ENCODE measurements at places on chromosomes 3 and 15. TPM values are rescaled to one million over a fixed set of nuclear protein-coding genes. Genes with fewer than 3 reads are reported as not detected.
A peak's percentile ranks its signal among the peaks of the same experiment; 100 is the strongest.

GRCh38 chr3:102125197-102125993 lies 276.1 kb downstream of the NFKBIZ start:
- DNase-seq, result no peak

GRCh38 chr3:194757647-194758061 lies 72.0 kb downstream of the FAM43A start:
- DNase-seq, result no peak

DNA sequence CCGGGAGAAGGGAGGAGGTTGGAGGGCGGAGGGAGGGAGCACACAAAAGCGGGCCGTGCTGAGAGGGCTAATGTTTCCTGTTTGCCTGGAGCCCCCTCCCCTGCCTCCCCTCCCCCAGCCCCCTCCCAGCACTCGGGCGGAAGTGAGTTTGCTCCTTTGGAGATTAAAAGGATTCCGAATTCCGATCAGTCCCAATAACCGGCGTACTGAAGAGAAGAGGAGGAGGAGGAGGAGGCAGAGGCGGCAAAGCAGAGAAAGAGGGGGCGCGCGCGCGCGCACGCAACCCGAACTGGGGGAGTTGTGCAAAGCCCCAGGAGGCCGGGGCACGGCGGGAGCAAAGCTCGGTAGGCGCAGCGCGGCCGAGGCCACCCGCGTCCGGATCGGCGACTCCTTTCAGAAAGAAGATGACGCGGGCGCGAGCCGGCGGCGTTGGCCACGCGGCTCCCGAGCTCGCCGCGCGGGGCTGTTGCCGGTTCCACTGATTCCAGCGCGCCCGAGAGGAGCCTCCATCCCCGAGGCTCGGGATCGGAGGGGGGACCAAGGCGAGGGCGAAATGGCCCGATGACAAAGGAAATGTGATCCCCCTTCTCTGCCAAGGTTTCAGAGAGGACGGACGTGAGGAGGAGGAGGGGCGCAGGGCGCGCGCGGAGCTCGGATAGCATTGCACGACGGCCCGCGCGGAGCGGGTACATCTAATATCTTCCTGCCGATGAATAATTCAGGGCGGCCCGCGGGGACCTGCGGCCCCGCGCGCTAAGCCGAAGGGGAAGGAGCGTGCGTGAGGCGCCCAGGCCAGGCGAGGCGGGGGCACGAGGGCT lies 1.1 kb upstream of the TRIM71 start:
- DNase-seq, result no peak

DNA sequence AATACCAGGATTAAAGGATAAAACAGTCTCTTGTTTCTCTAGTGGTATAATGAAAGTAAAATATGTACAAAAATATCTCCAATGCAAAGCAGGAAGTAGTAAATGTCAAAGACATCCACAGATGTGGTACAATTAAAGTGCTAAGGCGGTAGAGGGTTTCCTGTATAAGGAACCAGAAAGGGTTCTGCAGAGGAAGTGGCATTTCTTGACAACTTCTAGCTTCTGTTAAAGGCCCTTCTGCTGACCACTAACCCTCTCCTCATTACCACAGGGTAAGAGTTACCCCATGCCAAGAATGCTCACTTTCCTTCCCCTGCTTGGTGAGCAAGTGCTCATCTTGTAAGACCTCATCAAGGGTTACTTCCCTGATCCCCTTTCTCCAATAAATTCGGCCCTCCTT lies 883.6 kb upstream of the NR2F2 start:
- no peak for DNase-seq

- no peak for DNase-seq
These were observed 81.8 kb downstream of the USP13 start for GRCh38 chr3:179734497-179735281.

GRCh38 chr3:5055357-5056110 lies 66.6 kb upstream of the ARL8B start:
- DNase-seq, result no peak

GRCh38 chr3:45984331-45985312 lies 11.0 kb downstream of the FYCO1 start:
- DNase-seq, result no peak

GRCh38 chr3:157520485-157521150 lies 17.4 kb upstream of the VEPH1 start:
- no peak for DNase-seq

GRCh38 chr15:31458596-31459399 lies 132.2 kb downstream of the KLF13 start:
- no peak for DNase-seq

- no peak for DNase-seq
These were observed 105.5 kb downstream of the MME start for GRCh38 chr3:155185631-155186071.

DNA sequence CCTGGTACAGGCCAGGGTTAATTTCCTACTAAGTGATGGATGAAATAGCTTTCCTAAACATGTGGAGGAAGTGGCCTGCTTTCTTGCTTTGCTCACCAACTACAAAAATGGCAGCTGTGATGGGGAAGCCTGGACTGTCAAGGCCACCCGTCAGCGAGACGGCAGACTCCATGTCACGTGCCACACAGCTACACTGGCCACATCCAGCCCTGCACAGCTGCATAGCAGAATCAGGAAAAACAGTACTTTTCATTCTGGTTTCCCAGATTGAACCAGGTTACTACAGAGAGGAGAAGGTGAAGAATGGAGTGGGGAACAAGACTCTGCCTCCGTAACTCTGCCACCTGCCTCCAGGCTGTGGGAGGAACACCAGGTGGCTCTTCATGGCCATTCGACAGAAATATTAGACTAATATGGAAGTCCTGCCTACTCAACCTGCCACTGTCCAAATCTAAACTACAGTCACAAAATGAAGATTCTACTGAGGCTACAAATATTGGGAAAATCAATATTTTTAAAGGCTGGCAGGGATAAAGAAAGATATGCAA lies 174.3 kb downstream of the MAGI1 start:
- DNase-seq, result no peak

- DNase-seq, result no peak
These were observed 39.6 kb downstream of the NIPA2 start for GRCh38 chr15:22878103-22878502.

DNA sequence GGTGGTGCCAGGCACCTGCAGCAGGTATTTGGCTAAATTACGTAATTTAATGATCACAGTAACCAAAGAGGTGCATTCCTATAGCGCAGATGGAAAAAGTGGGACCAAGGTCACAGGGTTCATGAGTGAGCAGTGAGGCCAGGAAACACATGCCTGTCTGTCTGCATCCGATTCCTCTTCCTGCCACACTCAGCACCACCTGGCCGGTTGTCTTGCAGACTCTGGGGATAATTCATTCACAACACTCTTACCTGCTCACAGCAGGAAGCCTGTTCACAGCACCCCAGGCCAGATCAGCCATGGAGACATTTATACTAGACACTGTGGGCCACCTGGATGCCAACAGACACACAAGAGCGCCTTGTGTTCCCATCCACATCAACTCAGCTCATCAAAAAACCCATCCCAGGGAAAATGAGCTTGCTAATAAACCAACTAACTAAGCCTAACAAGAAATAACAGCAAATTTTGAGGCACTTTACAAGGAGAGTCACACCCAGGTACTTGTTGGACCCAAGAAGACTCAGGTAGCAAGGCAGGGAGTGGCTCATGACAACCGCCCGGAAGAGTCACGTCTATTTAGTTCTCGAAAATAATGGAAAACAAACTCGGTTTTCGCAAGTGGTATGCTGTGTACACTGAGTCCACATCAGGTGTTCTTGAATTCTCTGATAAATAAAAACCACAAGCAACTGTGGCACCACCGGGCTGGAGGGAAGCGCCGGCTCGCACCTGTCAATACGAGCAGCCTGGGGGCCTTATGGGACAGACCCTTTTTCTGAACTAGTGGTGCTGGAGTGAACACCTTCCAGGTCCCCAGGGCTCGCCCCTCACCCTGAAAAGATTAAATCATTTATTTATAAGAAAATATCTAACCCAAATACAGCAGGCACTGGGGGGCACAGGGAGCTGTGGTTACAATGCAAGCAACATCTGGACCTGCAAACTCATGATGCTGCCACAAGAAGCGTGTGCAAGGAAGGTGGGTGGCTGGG lies 40.5 kb downstream of the FAM174B start:
- DNase-seq, result no peak

- DNase-seq, result peak; percentile 48
These were observed 78.2 kb downstream of the CMSS1 start for GRCh38 chr3:99895703-99896441.

DNA sequence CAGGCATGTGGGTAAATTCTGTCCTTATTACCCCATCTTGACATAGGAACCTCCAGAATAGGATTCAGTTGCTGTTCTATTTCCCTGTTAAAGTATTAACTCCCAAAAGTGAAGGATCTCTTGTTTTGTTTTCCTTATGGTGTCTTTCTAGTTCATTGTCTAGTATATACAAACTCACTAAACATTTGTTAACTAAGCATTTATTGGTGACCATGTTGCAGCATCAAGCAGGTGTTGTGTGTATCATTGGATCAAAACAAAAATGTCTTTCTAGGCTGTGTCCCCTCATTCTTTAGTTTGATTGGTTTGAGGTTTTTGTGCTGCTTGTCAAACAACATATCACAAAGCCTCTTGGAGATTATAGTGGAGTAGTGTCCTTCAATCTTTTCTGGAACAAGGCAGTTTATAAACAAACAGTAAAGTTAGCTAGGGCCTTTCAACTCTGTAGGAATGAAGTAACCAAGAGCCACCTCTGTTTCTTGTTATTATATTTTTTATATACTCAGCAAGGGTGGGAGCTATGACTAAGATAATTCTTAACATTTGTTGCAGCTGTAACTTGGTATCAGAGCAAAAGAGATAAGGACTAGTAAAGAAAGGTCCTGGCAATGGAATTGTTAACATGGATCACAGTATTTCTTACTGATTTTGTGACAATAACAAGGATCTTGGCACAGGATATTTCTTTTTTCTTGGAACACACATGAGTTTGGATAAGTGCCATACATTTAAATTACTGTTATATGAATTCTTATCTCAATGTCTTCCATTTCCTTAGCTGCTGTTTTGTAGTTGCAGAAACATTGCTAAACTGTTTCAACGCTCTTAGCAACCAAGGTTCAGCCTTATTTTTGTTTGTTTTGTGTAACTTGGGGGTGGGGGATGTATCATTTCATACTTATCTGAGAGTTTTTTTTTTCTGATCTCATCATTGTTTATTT lies 49.3 kb downstream of the TMOD3 start:
- DNase-seq, result no peak

- no peak for DNase-seq
These were observed 134.4 kb upstream of the DAZL start for GRCh38 chr3:16739541-16740105.

- DNase-seq, result no peak
These were observed 1.2 kb upstream of the CAV3 start for GRCh38 chr3:8732413-8732812.

DNA sequence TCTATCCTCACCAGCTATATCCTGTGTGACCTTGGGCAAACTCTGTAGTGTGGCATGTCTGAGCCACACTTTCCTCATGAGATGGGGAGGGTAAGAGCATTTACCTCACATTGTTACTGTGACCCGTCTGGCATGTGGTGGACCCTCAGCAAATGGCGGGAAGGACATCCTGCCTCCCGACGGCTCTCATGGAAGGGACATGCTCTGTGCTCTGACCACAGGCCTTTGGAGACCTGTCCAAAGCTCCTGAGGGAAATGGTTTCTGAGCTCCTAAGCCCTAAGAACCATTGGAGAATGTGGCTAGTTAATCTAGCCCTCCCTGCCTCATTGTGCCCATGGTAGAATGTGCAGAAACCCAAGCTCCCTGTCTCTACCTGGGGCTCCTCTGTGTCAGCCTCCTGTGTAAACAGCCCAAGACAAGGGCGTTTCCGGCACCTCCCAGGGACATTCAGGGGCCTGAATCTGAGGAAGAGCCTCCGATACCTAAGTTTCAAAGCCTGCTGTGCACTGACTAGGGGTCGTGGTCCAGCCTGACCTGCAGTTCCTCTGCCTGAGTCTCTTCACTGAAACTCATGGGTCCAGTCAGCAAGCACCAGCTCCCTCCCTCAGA lies 29.0 kb downstream of the XYLB start:
- DNase-seq, result no peak

DNA sequence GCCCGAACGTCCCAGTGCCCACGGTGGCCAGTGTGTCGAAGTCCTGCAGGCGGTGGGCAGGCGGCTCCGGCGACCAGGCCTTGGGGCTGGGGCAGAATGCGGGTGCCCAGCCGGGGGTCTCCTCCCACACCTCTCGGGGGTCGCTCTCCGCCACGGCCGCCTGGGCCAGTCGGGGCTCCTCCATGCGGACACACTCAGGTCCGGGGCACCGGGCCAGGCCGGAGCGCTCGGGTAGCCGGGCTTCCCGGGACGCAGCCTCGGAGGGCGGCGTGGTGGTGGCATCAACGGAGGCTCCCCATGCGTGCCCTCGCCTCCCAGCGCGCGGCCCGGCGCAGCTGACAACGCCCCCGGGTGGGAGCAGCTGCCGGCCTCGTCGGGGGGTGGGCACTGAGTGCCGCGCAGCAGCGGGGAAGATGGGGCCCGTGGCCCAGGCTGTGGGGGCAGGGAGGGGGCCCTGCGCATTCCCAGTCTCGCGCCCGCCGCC lies 30.1 kb upstream of the CERS3 start:
- no peak for DNase-seq

GRCh38 chr3:69282181-69282580 lies 103.7 kb downstream of the FRMD4B start:
- DNase-seq, result no peak

GRCh38 chr15:39530480-39531342 lies 50.2 kb upstream of the THBS1 start:
- DNase-seq, result no peak

The TF gene
- total RNA-seq, result not detected

The CHRD gene
- total RNA-seq, result not detected

The BUB1B gene
- 59.8 TPM for total RNA-seq

The SH2D7 gene
- not detected for total RNA-seq

The XIRP1 gene
- not detected for total RNA-seq

The TM4SF18 gene
- 1.4 TPM for total RNA-seq

The FGF12 gene
- 1.6 TPM for total RNA-seq

The RLBP1 gene
- total RNA-seq, result not detected

The THOC7 gene
- total RNA-seq, result 67.3 TPM

The TEX9 gene
- total RNA-seq, result 3.3 TPM

The TMEM266 gene
- not detected for total RNA-seq

The CPNE9 gene
- total RNA-seq, result not detected

The CNTN3 gene
- total RNA-seq, result 0.46 TPM

The PTH1R gene
- total RNA-seq, result 1.2 TPM

The FURIN gene
- total RNA-seq, result 91.0 TPM

The CNTN6 gene
- 0.12 TPM for total RNA-seq

The ZNF660 gene
- total RNA-seq, result 2.5 TPM
